ENCODE measurements at places on chromosomes 4 and X. TPM values are rescaled to one million over a fixed set of nuclear protein-coding genes. Genes with fewer than 3 reads are reported as not detected.

DNA sequence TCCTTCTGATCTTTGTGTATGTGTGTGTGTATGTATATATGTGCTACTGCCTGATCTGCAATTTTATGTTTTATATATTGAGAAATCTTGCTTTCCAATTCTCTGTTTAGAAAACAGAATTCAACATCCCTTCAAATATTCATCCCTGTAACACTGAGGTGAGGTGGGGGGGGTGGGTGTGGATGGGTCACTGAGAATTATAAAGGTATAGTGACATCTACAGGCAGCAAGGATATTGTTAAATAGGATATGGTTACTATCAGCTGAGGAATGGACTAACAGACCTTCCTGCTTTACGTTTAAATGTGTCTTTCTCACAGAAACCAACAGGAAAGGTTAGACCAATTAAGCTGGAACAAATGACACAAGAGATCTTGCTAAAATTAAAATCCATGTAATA lies 19.0 kb upstream of the MAGEB2 start:
- no peak for DNase-seq

DNA sequence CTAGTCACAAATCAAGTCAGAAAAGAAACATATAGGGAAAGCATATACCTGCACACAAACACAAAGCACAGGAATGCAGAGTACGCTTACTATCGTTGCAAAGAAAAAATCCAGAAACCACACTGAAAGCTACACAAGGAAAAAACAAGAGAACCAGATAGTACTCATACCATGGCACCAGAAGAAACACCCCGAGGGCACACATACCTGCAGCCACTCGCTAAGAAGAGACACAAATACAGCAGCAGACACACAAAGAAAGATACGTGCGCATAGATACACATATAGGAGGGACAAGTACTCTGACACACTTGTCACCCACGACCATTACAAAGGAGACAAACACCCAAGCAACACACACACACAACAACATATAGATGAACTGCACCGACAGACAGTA lies 1.4 kb upstream of the SLC38A5 start:
- no peak for DNase-seq

GRCh38 chr4:20255823-20256222 lies 4.1 kb downstream of the SLIT2 start:
- no peak for DNase-seq

GRCh38 chr4:4521136-4521535 lies 20.7 kb downstream of the STX18 start:
- no peak for DNase-seq

DNA sequence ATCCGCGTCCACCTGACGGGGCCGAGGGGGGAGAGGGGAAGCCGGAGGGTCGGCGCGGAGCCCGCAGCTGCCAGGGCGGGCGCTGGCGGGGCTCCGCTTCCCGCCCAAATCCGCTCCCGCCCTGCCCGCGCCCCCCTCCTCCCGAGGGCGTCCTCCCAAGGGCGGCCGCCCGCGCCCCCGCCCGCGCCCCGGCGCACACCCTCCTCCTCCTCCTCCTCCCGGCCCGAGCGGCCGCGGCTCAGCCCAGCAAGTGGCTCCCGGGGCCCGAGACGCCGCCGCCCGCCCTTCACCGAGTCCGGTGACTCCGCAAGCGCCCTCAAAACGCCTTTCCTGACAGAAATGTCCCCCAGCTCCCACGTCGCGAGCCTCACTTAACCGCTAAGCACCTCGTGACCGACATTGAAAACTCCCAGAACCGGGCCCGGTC lies 487 bp downstream of the HMGB2 start:
- DNase-seq: peak; percentile 70

- no peak for DNase-seq
Measured at GRCh38 chr4:1795299-1796195, 2.5 kb downstream of the FGFR3 start.

- DNase-seq: no peak
Measured at GRCh38 chr4:89703829-89704590, 133.0 kb downstream of the SNCA start.

DNA sequence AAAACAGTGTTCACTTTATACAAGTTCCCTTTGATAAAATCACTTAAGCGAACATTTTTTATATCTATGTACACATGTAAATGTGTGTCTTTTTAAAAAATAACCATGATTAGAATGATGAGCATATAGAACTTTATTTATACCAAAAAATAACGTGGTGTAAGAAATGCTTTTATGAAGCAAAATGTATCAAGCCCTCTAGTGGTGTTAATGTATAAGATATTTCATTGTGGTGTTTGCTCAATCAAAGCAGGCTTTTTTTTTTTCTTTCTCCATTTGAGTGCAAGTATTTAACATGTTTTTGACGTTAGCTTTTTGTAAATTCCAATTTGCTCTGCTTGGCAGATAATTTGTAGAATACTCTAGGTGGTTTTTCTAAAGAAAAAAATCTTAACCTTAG lies 2092.4 kb upstream of the TENM3 start:
- DNase-seq: no peak

The FRG2 gene
- total RNA-seq: not detected

The SH2D1A gene
- 0.25 TPM for total RNA-seq
